ENCODE measurements at places on chromosomes 13 and 19.

DNA sequence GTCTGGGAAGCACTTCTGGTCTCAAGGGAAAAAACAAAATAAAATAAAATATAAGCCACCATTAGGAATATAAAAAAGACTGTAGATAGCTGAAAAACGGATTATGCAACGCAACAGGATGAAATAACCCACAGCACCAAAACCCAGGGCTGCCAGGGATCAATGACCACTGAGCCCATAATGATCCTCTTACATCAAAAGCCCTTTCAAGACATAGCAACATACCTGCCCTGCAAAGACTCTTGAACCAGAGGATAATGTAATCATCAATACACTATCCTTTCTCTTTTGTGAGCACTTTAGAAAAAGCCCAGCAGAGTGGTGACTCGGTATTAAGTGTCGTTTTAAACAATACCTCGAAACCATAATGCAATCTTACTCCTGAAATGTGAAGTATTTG is 235.0 kb upstream of the SOX21 start:
- no peak for DNase-seq

- DNase-seq, result no peak
These were observed 38.0 kb downstream of the PHF11 start for GRCh38 chr13:49533591-49534269.

- no peak for DNase-seq
These were observed 179.9 kb downstream of the VWA8 start for GRCh38 chr13:41780715-41781706.

DNA sequence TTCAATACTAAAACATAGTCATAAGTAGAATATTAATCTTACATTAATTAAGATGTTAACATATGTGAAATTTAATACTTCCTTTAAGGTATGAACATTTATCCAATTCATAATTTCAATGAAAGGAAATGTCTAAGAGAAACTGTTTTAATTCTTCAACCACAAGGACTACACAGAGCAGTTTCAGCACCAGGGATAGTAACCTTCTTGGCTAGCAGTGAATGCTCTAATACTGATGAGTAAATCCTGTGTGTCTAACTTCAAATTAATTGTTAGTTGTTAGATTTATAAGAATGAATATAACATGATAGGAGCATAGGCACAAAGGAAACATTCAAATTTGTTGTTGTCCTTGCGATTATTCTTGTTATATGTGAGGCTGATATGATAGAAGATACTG is 15.6 kb upstream of the NBEA start:
- no peak for DNase-seq

DNA sequence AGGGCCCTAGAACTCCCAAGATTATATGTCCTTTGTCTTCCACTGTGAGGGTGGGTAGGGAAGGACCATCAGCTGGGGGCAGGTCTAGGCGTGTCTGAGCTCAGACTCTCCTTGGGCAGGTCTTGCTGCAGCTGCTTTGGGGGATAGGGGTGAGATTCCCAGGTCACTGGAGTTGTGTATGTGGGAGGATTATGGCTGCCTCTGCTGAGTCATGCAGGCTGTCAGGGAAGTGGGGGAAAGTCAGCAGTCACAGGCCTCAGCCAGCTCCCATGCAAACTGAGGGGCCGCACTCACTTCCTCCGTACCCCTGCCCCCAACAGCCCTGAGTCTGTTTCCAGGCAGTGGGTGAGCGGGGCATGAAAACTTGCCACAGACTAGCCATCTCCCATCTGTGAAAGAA is 600.8 kb downstream of the DIAPH3 start:
- no peak for DNase-seq

GRCh38 chr13:39892721-39893685 is 237.5 kb downstream of the COG6 start:
- no peak for DNase-seq

- no peak for DNase-seq
These were observed 4.9 kb upstream of the PALM start for GRCh38 chr19:703651-704446.

- no peak for DNase-seq
These were observed 28.1 kb downstream of the DHX34 start for GRCh38 chr19:47377208-47377701.

GRCh38 chr13:49213997-49214916 is 5.9 kb upstream of the MLNR start:
- DNase-seq, result no peak

GRCh38 chr13:98187155-98187964 is 10.3 kb upstream of the RNF113B start:
- no peak for DNase-seq

DNA sequence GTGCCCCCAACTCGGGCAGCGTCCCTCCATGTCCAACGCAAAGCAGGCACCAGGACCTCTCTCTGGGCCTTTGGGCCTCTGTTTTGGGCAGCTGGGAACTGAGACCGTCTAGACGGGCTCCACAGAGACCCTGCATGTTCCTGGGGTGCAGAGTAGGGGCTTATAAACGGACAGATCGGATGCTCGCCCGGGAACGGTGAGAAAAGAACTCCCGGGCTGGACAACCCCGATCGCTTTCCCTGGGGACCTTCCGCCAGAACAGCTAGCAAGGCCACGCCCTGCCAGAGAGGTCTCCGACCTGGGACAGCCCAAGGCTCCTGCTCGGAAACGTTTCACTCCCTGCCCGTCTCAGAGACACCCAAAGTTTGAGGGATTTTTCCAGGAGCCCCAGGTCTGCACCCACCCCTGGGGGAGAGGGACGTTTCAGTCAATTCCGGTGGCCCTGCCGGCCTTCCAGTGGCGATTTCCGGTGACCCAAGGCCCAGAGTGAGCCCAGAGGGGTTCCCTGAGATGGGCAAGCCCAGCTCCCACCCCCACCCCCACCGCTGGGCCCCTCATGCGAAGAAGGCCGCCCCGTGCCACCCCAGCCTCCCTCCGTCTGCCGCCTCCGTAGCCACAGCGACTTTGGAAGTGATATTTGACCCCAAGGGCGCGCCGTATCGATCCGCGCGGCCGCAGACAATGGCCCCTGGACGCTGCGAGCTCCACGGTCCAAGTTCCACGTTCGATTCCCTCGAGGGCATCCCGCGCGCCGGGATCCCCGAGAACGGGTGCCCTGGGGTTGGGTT is 1.7 kb downstream of the NR2F6 start:
- no peak for DNase-seq

GRCh38 chr13:29423050-29423449 is 172.4 kb downstream of the SLC7A1 start:
- no peak for DNase-seq

- no peak for DNase-seq
These were observed 303.8 kb downstream of the PCDH9 start for GRCh38 chr13:66926200-66926850.

DNA sequence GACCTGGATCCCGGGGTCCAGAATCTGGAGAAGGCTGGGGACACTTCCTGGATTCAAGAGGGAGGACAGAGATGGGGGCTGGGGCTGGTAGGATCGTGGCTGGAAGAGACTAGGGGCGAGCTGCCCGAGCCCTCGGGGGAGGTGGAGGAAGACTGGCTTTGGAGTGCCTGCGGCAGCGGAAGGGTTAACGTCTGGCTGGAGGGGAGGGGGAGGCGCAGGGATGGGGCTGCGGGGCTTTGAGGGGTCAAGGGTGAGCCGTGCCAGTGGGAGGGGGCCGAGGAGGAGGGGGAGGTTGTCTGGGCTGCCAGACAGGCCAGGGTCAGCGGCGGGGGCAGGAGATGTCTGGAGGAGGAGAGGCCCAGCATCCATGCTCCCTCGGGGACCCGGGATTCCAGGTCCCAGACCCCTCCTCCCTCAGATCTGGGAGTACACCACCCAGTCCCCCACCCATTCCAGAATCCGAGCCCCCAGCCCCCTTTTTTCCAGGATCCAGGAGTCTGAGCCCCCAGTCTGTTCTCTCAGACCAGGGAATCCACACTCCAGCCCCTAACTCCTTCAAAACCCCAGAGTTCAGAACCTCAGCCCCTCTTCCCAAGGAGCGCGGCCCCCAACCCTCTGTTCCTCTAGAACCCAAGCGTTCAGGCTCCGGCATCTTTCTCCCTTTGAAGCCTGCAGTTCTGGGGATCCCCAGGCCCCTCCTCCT is 3.2 kb upstream of the SPACA6 start:
- peak; percentile 52 for DNase-seq

DNA sequence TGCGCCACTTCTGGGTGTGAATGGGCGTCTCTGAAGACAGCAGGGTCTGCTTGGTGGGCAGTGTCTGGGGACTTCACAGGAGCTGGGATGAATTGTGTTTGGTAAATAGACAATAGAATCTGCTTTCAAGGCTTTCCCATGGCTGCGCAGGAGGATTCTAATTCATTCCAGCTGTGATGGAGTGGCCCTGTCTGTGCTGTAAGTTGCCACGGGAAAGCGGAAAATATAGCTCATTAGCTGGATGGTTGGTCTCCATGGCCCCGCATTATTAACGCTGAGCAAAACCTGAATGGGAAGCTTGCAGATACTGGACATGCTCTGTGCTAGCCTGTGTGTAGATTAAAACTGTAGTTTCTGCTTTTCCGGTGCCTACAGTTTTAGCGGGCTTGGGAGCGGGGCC is 15.6 kb upstream of the C1QTNF9 start:
- DNase-seq, result no peak

DNA sequence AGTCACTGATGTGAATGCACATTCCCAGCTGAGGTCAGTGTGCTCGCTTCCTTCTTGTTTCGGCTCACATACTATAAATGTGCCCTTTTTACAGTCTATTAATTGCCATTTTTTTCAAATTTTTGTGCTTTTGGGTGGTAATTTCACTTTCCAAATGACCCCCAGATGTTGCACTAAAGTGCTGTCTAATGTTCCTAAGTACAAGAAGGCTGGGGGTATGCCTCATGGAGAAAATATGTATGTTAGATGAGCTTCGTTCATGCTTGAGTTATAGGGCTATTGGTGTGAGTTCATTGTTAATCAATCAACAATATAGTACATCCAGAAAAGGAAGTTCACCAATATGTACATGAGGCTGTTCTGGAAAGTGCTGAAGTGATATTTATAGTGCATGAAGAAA is 84.7 kb downstream of the KL start:
- DNase-seq, result no peak

GRCh38 chr13:103895835-103896531 is 829.8 kb upstream of the SLC10A2 start:
- DNase-seq, result no peak

GRCh38 chr13:100409132-100409531 is 179.5 kb downstream of the GGACT start:
- no peak for DNase-seq

DNA sequence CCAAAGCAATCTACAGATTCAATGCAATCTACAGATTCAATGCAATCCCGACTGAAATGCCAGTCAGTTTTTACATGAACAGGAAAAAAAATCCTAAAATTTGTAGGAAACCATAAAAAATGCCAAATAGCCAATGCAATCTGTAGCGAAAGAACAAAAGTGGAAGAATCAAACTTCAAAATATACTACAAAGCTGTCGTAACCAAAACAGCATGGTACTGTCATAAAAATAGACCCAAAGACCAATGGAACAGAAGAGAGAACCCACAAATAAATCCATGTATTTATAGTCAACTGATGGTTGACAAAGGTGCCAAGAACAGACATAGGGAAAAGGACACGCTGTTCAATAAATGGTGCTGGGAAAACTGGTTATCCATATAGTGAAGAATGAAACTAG is 17.7 kb downstream of the ZNF829 start:
- no peak for DNase-seq

- no peak for DNase-seq
These were observed 1433.0 kb downstream of the UQCRFS1 start for GRCh38 chr19:27779954-27780353.

- DNase-seq, result no peak
These were observed 23.8 kb upstream of the ASF1B start for GRCh38 chr19:14160017-14160703.

- no peak for DNase-seq
These were observed 64.0 kb downstream of the ANKRD10 start for GRCh38 chr13:110850840-110851239.

- DNase-seq, result no peak
These were observed 488 bp upstream of the EEF2 start for GRCh38 chr19:3985643-3986259.

DNA sequence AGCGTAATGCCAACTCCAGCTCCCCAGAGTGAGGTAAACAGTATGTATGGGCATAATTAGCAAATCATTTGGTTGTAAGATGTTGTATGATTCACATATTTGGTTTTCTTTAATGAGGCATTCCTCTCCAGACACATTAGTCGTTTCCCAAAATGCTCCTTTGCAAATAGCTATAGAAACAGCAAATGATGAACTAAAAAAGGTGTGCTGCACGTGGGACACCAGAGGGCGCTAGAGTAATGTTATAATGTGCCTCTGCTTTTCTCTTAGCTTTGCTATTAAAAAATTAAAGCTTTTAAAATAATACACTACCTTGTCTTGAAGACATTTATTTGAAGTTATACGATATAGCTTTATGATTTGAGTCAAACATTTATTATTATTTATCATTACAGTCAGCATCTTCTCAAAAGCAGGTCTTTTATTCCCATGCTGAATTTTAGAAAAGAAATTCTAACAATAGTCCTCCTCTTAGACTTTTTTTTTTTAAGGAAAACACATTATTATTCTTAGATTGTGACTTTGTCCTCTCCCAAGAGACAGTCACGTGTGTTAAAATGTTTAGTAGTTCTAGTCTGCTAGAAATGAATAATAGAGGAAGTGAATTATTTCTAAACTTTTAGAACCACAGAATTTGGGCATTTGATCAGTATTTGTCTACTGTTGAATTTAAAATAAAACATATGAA is 121.6 kb upstream of the FRY start:
- no peak for DNase-seq

GRCh38 chr19:681029-682019 is 5.1 kb downstream of the FSTL3 start:
- DNase-seq, result no peak

- DNase-seq, result no peak
These were observed 2748.8 kb upstream of the PCDH20 start for GRCh38 chr13:64164435-64164834.

DNA sequence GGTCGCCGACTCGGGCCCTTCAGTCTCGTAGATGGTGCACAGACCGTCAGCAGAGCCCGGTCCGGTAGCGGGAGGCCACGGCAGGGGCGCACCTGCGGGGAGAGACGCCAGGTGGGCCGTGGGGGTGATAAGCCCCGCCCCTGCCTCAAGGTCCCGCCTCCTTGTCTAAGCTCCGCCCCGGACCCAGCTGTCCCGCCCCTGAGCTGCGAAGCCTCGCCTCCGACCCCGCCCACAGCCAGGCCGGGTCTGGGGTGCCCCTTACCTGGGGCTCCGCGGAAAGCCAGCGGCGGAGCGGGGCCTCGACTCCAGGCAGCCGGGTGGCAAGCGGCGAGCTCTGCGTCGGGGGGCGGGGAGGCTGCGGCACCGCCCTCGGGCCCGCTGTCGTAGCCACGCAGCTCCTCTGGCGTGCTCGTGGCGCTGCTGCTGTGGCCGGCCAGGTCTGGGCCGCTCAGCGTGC is 4.7 kb downstream of the PRR36 start:
- no peak for DNase-seq

GRCh38 chr19:47826800-47827199 is 5.1 kb downstream of the CRX start:
- DNase-seq, result no peak

DNA sequence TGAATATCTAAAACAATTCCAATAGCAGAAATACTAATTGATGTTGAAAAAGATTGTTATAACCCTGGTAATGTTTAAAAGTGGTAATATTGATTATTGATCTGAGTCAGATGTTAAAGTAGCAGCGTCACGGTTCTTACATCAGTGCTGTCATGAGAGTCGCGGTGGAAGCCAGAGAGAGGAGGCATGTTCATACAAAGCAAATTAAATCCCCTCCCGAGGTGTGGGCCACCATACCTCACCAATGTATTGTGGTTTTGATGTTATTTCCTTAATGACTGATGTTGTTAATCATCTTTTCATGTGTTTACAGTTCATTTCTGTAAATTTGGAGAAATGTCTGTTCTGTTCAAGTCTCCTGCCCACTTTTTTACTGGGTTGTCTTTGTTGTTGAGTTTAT is 11.2 kb downstream of the ZNF317 start:
- DNase-seq, result no peak
